ENCODE measurements at places on chromosomes 13 and 19. TPM values are rescaled to one million over a fixed set of nuclear protein-coding genes. Genes with fewer than 3 reads are reported as not detected.
A peak's percentile ranks its signal among the peaks of the same experiment; 100 is the strongest.

- H3K36me3 ChIP-seq, result no peaks in the 10 kb centered on the region
- H3K27ac ChIP-seq, result peak overlapping the region; percentile 52
- DNase-seq, result no peak
- no peaks in the 10 kb centered on the region for H3K4me1 ChIP-seq
- no peak overlapping the region for H3K4me3 ChIP-seq
- H3K27me3 ChIP-seq, result no peaks in the 10 kb centered on the region
These were observed 1186.3 kb downstream of the EFNB2 start for GRCh38 chr13:105349082-105349723.

- H3K4me1 ChIP-seq, result peaks cover 7% of the 10 kb centered on the region
- H3K4me3 ChIP-seq, result no peak overlapping the region
- H3K27me3 ChIP-seq, result no peaks in the 10 kb centered on the region
- no peaks in the 10 kb centered on the region for H3K36me3 ChIP-seq
- DNase-seq, result no peak
These were observed 392.6 kb downstream of the SLITRK5 start for GRCh38 chr13:88063741-88064140.

GRCh38 chr19:36986131-36986530 lies 70.0 kb downstream of the ZNF568 start:
- no peaks in the 10 kb centered on the region for H3K4me1 ChIP-seq
- no peak overlapping the region for H3K4me3 ChIP-seq
- peaks cover 17% of the 10 kb centered on the region for H3K36me3 ChIP-seq
- H3K27ac ChIP-seq, result no peak overlapping the region
- H3K27me3 ChIP-seq, result no peaks in the 10 kb centered on the region
- no peak for DNase-seq

The NKPD1 gene
- total RNA-seq, result 0.39 TPM

DNA sequence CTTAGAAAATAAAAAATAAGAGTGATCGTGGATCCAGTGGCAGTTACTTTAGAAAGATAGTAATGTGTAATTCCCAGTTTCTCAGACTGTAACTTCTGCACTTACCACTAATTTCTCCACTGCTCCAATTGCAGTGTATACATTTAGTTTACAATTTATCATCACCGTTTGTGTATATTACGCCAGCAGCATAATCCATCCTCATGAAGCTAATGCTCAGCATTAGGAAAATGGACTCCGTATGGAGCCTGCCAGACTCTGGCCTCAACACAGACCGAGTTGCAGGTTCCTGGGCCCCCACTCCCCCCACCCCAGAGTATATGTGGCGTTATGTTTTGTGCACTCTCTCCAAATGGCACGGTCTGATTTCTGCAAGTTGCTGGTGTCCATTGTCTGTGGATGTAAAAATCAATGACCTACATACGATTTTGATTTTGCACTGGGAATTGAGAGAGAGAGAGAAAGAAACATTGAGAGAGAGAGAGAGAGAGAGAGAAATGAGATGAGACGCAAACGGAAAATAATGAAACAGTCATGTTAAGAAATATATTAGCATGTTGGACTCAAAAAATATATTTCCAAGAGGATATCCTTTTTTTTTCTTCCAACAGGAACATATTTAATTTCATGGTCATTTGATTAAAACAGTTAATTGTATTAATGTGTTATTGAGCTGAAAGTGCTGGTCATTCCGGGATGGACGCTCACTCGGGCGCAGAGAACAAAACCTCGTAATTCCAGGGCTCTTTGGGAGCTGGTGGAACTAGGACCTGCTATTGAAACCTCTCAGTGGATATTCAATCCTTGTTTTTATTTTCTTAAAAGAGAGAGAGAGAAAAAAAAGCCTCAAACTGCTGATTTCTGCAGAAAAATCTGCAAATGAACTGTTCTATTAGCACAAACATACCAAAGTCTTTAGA lies 278.8 kb downstream of the TSHZ3 start:
- no peaks in the 10 kb centered on the region for H3K36me3 ChIP-seq
- H3K4me3 ChIP-seq, result no peak overlapping the region
- H3K4me1 ChIP-seq, result peaks cover 44% of the 10 kb centered on the region
- no peak for DNase-seq

The CCDC122 gene
- total RNA-seq, result 6.4 TPM

The SIGLEC7 gene
- total RNA-seq, result not detected

DNA sequence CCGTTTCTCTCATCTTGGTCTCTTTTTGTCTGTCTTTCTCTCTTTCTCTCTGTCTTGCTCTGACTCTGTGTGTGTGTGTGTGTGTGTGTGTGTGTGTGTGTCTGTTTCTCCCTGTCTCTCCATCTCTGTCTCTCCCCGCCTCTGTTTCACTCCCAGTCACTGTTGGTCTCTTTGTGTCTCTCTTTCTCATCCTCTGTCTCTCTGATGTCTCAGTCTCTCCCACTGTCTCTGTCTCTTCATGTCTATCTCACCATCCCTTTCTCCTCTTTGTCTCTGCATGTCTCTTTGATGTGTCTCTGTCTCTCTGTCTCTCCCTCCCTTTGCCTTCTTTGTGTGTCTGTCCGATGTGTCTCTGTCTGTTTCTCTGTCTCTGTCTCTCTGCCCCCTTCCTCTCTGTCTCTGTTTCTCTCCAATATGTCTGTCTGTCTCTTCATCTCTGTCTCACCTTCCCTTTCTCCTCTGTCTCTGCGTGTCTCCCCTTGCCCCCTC lies 2.5 kb downstream of the NFIC start:
- H3K36me3 ChIP-seq, result no peaks in the 10 kb centered on the region
- no peak overlapping the region for H3K27ac ChIP-seq
- peaks cover 4% of the 10 kb centered on the region for H3K4me1 ChIP-seq
- no peak overlapping the region for H3K4me3 ChIP-seq
- H3K27me3 ChIP-seq, result peaks cover 94% of the 10 kb centered on the region
- no peak for DNase-seq

DNA sequence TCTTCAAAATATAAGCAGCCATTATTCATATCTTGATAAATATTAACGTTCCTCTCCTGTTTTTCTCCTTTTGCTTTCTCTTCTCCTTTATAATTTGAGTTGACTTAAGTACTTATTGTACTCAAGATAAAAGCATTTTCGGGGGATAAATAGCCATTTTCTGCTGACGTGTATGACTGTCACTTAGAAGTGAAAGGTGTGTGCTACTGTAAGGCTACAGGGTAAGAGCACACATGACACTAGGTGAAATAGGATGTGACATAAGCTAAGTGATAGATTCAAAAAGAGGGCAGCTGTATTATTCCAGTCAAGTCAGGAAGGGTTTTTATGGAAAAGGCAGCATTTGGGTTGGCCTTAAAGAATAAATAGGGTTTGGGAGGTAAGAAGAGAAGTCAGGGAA lies 128.5 kb downstream of the GPC6 start:
- DNase-seq, result no peak
- no peaks in the 10 kb centered on the region for H3K4me1 ChIP-seq
- H3K27me3 ChIP-seq, result no peaks in the 10 kb centered on the region
- no peak overlapping the region for H3K27ac ChIP-seq

GRCh38 chr13:102401265-102401664 lies 583 bp downstream of the FGF14 start:
- H3K27ac ChIP-seq, result no peak overlapping the region
- H3K4me1 ChIP-seq, result peaks cover 25% of the 10 kb centered on the region
- DNase-seq, result no peak
- no peaks in the 10 kb centered on the region for H3K36me3 ChIP-seq
- peaks cover 91% of the 10 kb centered on the region for H3K27me3 ChIP-seq

Data from neural crest cell (in vitro differentiated cells).